ENCODE measurements at places on chromosomes 7 and 10.

DNA sequence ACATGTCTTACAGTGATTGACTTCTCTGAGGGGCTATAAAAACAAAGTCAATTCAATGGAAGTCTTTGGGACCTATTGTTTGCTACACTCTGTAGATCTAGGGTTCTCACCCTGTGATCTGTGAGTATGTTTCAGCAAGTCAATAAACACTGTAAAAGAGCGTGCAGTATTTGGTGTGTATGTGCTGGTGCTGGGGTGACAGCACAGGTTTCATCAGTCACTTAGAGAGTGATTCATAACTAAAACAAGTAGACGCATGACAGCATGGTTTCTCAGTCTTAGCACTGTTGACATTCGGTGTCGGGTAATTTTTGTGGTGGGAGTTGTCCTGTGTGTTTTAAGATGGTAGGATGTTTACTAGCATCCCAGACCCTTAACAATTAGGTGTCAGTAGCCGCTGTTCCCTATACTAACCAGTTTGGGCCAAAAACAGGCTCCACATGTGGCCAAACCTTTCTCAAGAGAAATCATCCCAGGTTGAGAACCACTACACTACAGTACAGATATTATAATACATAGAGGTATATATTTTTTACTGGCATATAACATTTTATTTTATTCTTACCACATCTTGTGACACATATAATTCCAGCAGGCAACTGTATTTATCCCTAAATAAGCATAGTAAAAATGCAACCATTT, 411.8 kb downstream of the ARL4A start:
- DNase-seq: peak; percentile 51

DNA sequence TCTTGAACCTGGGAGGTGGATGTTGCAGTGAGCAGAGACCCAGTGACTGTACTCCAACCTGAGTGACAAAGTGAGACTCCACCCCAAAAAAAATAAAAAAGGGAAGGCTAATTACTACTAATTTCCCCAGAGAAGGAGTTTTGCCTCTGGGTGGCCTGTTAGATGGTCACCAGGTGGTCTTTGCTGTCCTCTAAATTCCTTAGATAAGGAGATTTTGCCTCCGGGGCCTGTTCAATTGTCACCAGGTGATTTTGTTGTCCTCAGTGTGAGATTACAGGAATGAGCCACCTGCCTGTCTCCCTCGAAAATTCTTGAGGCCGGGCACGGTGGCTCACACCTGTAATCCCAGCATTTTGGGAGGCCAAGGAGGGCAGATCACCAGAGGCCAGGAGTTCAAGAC, 24.4 kb upstream of the ZMIZ2 start:
- no peak for DNase-seq

GRCh38 chr7:90660819-90661218, 64.7 kb downstream of the CDK14 start:
- DNase-seq: no peak

- no peak for DNase-seq
Observed at GRCh38 chr10:131706952-131707351, 193.9 kb upstream of the PPP2R2D start.

- no peak for DNase-seq
Observed at GRCh38 chr10:29685506-29685905, 50.7 kb upstream of the SVIL start.

GRCh38 chr10:101458869-101459268, 104.9 kb downstream of the BTRC start:
- no peak for DNase-seq

- DNase-seq: no peak
Observed at GRCh38 chr7:107971613-107972012, 31.3 kb downstream of the LAMB1 start.

GRCh38 chr7:134645935-134646334, 718 bp upstream of the BPGM start:
- peak; percentile 52 for DNase-seq

DNA sequence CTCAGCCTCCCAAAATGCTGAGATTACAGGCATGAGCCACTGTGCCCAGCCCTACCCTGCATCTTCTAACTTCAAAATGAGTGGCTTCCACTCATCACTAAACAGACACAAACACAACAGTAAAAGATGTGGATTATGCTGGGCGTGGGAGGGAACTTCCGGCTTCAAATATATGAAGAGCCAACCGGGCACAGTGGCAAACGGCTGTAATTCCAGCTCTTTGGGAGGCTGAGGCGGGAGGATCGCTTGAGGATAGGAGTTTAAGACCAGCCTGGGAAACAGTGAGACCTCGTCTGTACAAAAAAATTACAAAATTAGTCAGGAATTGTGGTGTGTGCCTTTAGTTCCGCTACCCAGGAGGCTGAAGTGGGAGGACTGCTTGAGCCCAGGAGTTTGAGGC, 92.2 kb upstream of the GNA12 start:
- no peak for DNase-seq

GRCh38 chr7:70355198-70356020, 757.1 kb downstream of the AUTS2 start:
- DNase-seq: no peak

- DNase-seq: peak; percentile 27
Observed at GRCh38 chr7:77867537-77867865, 68.9 kb downstream of the PHTF2 start.

DNA sequence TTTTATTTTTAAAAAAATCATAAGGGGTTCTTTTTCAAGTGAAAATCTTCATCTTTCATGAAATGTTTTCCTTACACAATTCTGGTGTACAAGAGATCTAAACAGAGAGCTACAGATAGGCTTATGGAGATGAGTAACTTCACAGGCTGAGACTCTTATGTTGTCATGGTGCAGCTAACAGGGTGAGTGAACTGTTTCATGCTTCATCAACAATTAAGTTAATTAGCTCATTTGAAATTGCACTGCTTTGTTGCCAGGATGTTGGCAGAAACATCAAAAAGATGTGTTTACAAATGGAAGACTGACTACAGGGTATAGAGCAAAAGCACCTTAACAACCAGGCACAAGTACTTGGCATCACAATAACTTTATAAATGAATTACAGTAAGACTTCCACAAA, 230.8 kb downstream of the FOXP2 start:
- DNase-seq: no peak

- DNase-seq: peak; percentile 63
Observed at GRCh38 chr7:112399501-112399900, 50.8 kb upstream of the IFRD1 start.

DNA sequence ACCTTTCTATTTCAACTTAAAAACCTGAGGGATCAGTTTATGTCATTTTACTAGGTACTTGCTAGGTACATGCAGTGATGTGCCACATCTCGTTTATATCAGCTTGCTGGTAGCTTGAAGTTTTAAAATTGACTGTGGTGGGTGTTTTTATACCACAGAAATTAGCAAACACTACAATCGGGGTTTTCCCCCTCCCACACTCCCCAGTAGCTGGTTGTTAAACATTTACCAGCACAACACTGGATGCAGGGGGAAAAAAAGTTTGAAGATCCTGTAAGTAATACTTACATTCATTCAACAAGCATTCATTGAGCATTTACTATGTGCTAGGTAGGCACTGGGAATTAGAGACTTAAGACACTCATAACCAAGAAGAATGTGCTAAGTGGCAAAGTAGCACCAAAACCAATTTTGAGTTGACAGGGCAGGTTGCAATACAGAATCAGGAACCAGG, 32.6 kb downstream of the USP6NL start:
- DNase-seq: no peak

DNA sequence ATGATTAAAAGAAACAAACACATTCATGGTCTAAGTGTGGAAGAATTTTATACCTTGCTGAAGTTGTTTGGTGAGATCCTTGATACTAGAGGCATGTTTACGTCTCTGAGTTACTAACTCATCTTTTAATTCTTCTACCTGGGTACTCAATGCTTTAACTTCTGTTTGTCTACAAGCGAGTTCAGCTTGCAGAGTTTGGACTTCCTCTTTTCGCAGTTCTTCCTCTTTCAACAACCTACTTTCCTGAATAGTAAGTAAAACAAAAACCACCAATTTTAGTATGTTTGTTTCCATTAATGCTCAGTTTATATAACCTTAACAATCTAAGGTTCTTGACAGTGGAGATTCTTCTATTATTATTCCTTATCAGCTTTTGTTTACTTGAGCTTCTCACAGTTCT, 42.9 kb downstream of the CCDC186 start:
- no peak for DNase-seq

GRCh38 chr10:1036341-1036791, 10.7 kb upstream of the IDI2 start:
- DNase-seq: peak; percentile 35

GRCh38 chr10:48306870-48307710, 613 bp downstream of the MAPK8 start:
- DNase-seq: peak; percentile 22

GRCh38 chr10:43819464-43820230, 171.0 kb upstream of the ZNF32 start:
- DNase-seq: no peak

DNA sequence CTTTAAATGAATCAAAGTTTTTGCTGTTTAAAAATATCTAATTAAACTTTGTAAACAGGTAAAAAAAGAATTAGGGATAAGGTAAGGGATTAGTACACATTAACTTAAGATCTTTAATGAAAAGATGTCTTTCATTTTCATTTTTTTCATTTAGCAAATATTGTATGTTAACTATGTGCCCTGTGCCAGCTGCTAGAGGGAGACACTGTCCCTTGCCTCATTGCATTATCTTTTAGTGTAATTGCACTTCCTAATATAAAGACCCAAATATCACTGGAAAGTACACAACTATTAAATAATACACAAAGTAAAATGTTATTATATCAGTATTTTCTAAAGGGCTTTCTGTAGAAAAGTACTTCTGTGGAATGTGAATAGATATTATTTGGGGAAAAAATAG, 102.7 kb downstream of the GPR37 start:
- no peak for DNase-seq

DNA sequence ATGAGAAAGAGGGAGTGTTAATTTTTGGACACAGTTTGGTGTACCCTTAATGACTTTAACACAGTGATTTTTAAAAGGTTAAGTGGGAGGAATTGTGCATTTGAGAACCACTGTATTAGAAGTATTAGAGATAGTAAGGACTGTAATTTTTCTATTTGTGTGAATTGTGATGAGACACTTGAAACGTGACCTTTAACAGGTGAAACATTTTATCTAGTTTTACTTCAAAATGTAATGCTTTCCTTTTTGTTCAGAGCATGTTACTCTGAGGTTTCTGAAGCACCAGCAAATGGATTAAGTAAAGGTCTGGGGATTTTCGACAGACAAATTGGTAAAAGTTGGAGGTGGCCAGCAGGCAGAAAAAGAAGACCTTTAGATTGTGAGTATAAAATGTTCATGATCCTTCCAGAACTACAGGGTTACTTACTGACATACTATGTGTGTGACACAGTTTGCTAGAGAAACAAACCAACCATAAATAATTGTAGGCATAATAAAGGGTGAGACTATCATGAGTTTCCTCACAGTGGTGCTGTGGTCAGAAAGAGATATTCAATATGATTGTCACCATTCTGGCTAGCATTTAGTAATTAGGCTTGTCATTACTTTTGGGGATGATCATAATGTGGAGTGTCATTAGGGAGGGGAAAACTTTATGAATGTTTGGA, 26.1 kb downstream of the LCOR start:
- no peak for DNase-seq

GRCh38 chr10:125231116-125231812, 70.9 kb upstream of the CTBP2 start:
- peak; percentile 96 for DNase-seq

DNA sequence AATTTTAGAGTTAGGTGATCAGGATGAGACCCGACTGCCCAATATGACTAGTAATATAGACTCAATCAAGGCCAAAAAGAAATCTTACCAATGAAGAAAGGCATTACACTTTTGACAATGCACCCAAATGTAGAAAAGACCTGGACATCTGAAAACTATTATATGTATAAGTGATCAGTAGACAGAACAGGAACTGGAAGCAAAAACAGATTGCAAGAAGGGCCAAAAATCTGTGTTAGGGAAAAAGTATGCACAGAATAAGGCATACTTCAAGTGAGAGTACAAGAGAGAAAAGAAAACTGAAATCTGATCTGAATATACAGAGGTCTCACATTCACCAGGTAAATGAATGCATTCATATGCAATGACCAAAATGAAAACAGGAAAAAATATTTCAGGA, 107.0 kb downstream of the GNAI1 start:
- no peak for DNase-seq

- DNase-seq: peak; percentile 18
Observed at GRCh38 chr10:25815999-25816768, 117.8 kb upstream of the MYO3A start.

- no peak for DNase-seq
Observed at GRCh38 chr10:114070710-114071109, 27.0 kb downstream of the ADRB1 start.

- no peak for DNase-seq
Observed at GRCh38 chr10:97416565-97416964, 9.4 kb upstream of the PGAM1 start.

DNA sequence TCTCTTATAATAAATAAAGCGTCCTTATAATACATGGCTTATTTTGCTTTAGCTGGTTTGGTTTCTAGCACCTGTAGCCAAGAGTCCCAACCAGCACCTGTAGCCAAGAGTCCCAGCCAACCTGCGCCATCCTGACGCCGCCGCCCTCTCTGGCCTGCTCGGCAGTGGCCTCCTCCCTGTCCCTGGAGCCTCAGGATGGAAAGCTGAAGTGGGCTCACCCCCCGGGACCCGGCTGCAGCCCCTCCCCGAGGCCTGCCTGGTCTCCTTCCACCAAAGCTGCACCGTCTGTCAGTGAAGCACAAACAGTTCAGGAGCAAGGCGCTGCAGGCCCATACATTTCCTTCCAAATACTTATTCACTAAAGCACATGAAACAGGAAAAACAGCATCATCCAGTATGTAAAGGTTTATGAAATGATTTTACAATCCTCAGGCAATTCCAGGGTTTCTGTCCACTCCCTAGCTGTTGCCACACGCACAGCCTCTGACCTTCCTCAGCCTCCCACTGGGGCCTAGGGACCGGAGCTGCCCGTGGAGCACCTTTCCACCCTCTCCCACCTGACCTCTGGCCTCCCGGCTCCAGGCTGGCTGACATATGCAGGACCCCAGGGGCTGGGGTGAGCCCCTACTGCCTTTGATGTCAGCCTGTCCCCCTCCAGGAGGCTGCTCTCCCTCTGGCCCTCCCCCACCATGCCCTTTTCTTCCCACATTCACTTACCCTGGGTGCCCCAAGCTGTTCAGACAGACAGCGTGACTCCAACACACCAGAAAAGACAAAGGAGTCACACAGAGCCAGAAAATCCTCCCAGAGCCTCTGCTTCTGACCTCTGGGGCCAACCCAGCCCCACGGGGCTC, 149.6 kb upstream of the PPP2R2D start:
- no peak for DNase-seq

GRCh38 chr10:44558521-44558920, 173.6 kb upstream of the CXCL12 start:
- no peak for DNase-seq

GRCh38 chr7:99674995-99675742, 4.6 kb downstream of the CYP3A5 start:
- no peak for DNase-seq

DNA sequence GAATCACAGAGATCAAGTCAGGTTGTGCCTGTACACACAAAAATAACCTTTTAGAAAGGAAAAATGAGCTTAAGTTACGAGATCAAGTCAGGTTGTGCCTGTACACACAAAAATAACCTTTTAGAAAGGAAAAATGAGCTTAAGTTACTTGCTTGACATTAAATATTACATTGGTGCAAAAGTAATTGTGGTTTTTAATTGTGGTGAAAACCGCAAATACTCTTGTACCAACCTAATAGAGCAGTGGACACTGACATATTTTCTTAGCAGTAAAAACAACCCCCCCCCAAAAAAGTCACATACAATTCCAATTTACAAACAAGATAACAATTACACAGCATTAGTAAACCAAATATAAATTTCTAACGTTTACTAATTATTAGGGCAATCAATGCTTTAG, 595.6 kb downstream of the GRM8 start:
- DNase-seq: no peak
